ENCODE measurements at places on chromosomes 1 and 21. TPM values are rescaled to one million over a fixed set of nuclear protein-coding genes. Genes with fewer than 3 reads are reported as not detected.

The DAB1 gene
- 9.2 TPM for total RNA-seq

The WNT4 gene
- 0.72 TPM for total RNA-seq

The KLHDC9 gene
- total RNA-seq: 7.0 TPM

The LAPTM5 gene
- total RNA-seq: 0.15 TPM

The CD247 gene
- 1.2 TPM for total RNA-seq
